ENCODE measurements at places on chromosomes 7 and 10. TPM values are rescaled to one million over a fixed set of nuclear protein-coding genes. Genes with fewer than 3 reads are reported as not detected.

GRCh38 chr7:122311050-122311700 lies 6.6 kb upstream of the FEZF1 start:
- no peak for DNase-seq

Gene WAC
- 65.7 TPM for total RNA-seq

Gene UTF1
- total RNA-seq = not detected

Gene CYP3A5
- 12.4 TPM for total RNA-seq

Gene TAS2R5
- 1.0 TPM for total RNA-seq

Gene SLC26A3
- not detected for total RNA-seq

Data from fibroblast of lung (primary cell).